ENCODE measurements at places on chromosomes 2 and 18.

DNA sequence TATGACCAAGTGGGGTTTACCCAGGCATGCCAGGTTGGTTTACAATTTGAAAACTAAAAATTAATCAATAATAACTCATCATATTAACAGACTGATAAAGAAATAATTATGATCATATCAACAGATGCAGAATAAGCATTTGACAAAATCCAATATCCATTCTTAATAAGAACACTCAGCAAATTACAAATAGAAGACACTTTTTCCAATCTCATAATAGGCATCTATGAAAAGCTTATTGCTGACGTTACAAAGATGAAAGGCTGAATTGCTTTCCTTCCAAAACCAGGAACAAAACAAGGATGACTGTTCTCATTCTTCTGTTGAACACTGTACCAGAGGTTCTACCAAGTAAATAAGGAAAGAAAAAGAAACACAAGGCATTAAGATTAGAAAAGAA is 55.1 kb upstream of the C2orf15 start:
- DNase-seq, result no peak

- DNase-seq, result no peak
Observed at GRCh38 chr2:30060562-30060961, 86.2 kb upstream of the YPEL5 start.

GRCh38 chr2:209525834-209526281 is 102.0 kb downstream of the MAP2 start:
- DNase-seq, result peak; percentile 31

DNA sequence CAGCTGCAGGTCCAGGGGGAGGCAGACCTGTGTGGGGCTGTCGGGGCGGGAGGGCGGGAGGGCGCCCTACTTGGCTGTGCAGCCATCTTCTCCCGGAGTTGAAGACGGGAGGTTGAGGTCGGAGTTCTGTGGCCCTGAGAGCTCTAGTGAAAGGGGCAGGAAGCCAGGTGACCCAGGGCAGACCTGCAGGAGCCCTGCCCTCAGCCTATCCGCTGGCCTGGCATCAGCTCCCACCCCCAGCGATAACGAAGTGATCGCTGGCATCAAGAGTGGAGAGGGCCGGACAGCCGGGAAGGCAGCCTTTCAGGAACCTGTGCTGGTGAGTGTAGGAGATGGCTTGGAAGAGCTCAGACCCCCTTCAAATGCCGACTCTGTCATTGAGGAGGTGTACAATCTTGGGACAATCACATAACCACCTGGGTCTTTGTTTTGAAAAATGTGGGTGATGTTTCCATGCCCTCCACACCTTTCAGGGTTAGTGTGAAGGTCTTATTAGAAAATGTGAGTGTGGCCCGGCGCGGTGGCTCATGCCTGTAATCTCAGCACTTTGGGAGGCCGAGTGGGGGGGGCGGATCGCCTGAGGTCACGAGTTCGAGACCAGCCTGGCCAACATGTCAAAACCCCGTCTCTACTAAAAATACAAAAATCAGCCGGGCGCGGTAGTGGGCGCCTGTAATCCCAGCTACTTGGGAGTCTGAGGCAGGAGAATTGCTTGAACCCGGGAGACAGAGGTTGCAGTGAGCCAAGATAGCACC is 1.3 kb downstream of the ARHGEF4 start:
- no peak for DNase-seq

- no peak for DNase-seq
Observed at GRCh38 chr2:160696087-160696452, 202.5 kb upstream of the RBMS1 start.

DNA sequence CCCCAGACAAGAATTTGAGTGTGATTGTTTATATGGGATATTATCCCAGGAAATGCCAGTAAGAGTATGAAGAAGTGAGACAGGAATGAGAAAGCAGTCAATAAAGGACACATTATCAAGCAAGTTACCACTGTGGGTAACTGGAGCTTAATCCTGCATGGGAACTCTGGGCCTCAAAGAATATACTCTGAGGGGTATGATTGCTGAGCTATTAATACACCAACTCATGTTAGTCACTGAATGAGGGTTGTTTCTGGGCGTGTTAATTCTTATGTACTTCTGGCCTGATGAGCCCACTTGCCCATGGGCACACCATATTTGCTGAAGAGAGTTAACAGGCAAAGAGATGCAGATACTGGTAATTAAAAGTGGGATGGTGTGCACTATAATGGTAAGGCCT is 26.6 kb upstream of the PAIP2B start:
- DNase-seq, result no peak

GRCh38 chr18:50622865-50623393 is 63.0 kb downstream of the MAPK4 start:
- DNase-seq, result no peak

- no peak for DNase-seq
Observed at GRCh38 chr18:48734460-48734859, 195.6 kb downstream of the CTIF start.

DNA sequence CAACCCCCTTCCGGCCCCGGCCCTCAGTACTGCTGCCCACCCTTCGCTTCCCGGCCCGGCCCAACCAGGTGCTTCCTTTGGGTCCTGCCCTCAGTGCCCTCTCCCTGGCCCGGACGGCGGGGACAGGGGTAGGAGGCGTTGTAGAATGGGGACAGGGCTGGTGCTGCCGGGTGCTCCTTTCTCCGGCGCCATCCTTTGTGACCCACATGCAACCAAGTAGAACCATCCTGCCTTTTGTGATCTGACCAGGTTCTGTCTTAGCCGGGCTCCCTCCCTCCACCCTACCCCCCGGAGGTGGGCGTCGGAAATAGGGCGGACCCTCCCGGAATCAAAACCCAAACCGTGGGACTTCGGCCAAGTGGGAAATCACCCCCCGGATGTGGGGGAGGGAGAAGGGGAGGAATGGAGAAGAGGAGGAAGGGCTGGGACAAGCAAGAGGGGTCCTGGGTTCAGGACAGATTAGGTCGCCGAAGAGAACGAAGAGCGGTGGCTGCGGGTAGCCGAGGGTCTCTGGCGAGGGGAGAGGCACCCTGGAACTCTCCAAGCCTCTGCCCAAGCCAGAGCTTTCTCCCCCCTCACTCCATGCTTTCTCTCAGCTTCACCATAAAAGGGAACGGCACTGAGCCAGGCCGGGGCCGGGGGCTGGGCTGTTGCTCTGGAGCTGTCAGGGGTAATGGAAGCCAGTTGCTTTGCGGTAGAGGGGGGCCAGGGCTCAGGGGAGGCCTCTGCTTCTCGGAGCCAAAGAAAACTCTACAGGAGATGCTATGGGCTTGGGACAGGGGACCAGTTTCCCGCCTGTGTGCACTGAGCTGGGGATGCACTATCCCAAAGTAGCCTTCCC is 756 bp upstream of the OST4 start:
- DNase-seq, result no peak

DNA sequence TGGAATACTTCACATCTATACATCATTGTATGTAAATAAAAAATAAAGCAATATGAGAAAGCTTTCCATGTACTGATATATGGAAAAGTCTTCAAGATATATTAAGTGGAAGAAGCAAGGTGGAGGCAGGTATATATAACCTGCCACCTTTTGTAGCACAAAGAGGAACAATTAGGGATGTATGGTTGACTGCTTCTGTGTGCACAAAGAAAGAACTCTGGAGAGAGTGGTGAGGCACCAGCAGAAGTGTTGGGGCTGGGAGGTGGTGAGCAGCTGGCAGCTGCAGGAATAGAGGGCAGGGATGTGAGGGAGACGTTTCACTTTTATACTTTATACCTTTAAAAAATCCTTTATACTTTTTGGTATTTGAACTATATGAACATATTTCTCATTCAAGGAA is 26.1 kb downstream of the KIF5C start:
- no peak for DNase-seq

DNA sequence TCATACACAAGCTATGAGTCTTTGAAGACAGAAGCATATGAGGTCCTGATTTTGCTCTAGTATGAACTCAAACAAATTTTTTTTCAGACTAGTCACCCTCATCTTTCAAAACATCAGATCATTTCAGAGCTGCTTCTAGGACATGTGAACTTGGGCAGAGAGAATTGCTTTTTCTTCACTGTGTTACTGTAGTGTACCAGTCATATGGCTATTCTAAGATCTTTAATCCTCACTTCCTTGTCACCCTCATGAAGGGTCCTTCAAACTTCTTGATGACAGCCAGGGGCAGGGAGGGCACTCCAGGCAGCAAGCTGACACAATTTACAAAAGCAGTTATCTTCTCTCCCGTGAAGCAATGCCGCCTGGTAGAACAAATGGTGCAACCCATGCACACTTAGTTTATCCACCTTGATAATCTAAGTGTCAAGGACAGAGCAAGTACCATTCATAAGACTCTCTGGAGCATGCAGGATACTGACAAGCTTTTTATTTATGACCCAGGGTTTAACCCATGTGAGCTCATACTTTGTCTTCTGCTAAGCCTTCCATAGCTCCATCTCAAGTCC is 200.6 kb downstream of the DPP10 start:
- no peak for DNase-seq

DNA sequence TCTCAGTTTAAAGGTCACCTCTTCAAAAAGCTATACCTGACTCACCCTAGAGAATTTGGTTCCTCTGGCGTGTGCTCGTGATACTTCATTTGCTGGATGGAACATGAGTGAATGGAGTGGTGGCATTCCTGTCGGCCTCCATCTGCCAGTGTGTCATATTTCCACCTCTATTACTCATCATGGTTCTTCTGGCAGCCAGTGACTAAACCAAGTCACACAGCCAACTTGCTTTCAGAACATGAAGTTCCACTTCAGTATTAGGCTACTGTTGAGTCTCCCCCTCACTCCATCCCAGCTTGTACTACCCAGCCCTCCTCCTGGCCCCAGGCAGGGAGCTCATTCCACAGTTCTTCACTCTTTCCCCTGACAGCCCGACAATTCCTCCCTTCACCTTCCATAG is 169.8 kb downstream of the MREG start:
- peak; percentile 55 for DNase-seq

Data from ACHN (cell line).